ENCODE measurements at places on chromosomes 7 and 10. TPM values are rescaled to one million over a fixed set of nuclear protein-coding genes. Genes with fewer than 3 reads are reported as not detected.

DNA sequence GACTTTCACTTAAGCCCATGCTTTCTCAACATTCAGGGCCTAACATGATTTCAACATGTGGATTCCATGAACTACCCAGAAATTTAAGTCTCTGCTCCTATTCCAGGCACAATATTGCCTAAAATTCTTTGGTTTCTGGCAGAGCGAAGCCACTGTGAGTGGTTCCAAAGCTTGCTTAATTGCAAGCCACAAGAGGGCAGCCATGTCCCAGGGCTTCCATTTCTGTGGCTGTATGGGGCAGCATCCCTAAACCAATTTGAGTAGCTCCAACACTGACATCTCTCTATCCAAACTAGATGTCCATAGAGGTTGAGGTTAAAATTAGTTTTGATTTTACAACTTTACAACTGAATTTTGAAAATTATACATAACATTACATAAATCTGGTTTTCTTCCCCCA is 56.3 kb upstream of the MDFIC start:
- no peak for DNase-seq
- H3K4me1 ChIP-seq: no peaks in the 10 kb centered on the region
- no peaks in the 10 kb centered on the region for H3K36me3 ChIP-seq
- H3K27me3 ChIP-seq: no peaks in the 10 kb centered on the region
- H3K27ac ChIP-seq: no peak overlapping the region

- H3K4me1 ChIP-seq: no peaks in the 10 kb centered on the region
- DNase-seq: no peak
- H3K36me3 ChIP-seq: no peaks in the 10 kb centered on the region
These were observed 18.0 kb downstream of the CAMK2B start for GRCh38 chr7:44307301-44307900.

DNA sequence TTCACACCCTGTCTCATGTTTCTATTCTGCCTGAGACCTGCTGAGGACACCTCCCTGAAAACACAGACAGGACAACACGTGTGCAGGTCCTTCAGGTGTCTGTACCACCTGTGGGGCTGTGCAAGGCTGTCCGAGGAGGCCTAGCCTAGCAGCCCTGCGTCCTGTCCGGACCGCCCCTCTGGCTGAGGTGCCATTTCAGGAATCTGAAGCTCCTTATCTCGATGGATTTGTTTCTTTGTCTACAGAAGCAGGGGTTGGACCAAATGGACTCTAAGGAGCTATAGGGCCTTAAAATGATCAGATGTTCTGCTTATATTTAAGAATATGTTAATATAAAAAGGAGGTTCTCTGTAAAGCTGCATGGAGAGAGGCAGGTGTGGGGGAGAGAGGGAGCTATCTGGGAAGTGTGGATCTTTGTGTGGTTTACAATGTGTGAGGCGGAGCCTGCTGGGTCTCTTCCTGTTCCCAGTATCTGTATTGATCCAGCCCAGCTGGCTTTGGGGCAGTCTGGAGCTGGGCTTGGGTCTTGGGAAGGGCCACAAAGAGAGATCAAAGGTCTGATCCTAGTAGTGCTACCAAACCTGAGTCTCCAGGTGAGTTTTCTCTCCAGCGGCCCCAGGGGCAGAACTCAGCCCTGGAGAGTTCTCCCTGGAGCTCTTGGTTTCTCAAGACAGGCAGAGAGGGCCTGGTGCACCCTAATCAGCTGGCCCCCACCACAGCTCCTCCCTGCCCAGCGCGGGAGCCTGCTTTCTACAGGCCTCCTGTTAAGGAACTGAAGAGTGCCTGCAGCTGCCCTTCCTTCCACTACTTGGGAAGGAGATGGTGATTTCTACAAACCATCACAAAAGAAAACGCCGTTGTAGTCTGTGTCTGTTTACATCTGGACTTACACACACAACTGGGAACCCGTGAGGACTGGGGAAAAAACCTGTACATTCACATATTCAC is 3.4 kb upstream of the MNX1 start:
- no peaks in the 10 kb centered on the region for H3K36me3 ChIP-seq
- no peaks in the 10 kb centered on the region for H3K4me1 ChIP-seq
- DNase-seq: no peak
- H3K4me3 ChIP-seq: no peak overlapping the region
- H3K27me3 ChIP-seq: no peaks in the 10 kb centered on the region

GRCh38 chr7:94088560-94088959 is 84.4 kb upstream of the BET1 start:
- no peak for DNase-seq
- H3K4me3 ChIP-seq: no peak overlapping the region

DNA sequence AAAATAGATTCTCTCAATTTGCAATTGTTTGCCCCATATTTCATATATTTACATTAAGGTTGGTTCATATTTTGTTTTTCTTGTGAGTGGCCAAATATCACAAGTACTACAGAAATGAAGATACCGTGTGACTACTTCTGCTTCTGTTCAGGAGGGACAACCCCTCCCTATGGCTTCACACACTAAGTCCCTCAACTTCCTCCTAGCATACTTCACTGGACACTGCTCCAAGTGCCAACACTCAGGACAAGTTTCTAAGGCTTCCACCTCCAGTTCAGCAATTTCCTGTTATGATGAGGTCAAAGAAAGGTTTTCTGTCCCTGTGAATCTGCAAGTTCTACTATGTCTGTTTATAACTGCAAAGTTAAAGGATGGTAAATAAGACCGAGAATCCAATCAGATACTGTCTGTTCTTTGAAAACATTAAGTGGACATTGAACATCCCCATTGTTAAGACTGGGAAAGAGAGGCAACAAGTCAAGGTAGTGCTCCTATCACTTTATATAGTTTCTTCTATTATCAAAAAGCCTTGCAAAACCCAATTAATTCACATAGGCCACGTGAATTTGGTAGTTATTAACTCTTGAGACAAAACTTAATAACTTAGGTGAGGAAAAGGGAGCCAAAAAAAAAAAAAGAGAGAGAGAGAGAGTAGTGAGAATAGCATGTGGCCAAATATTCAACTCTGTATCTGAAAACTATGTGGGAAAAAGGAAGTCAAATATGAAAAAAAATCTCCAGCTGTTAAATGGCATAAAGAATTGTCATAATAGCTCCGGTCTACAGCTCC is 81.3 kb upstream of the DKK1 start:
- H3K4me1 ChIP-seq: no peaks in the 10 kb centered on the region
- no peak overlapping the region for H3K27ac ChIP-seq
- no peaks in the 10 kb centered on the region for H3K36me3 ChIP-seq

DNA sequence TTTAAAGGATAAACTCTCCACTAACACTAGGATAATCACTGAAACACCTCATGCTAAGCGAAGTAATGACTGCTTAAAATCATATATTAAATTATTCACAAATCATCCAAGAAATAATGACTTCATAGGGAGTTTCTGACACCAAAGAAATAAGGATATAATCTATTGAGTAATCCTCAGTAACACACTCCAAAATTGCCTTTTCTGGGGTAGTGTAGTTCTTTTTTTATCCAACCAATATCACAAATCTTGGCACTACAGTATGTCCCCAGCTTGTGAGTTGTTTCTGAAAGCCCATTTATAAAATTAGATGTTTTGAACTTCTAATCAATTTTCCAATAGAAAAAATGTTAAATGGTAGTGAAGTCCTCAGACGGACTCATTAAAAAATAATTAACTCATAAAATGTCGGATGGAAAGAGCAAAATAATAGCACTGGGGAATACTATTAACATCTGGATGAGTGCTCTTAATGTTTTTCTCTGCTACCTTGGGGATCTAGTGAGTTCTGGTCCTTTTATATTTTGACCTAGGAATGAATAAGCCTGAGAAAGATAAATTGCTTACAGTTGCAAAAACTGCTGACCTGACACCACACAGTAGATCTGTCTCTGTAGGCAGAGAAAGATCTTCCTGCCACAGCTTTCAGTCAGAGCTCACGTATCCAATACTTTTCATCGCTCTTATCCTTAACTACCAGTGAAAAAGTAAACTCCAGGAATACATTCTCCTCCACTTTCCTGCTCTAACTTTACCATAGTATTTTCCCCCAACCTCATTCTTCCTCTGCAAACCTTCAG is 618.5 kb upstream of the ANKRD30A start:
- H3K4me1 ChIP-seq: no peaks in the 10 kb centered on the region
- H3K4me3 ChIP-seq: no peak overlapping the region
- no peaks in the 10 kb centered on the region for H3K27me3 ChIP-seq
- H3K36me3 ChIP-seq: no peaks in the 10 kb centered on the region

GRCh38 chr7:43905956-43906330 is 453 bp downstream of the URGCP start:
- no peaks in the 10 kb centered on the region for H3K4me1 ChIP-seq
- peak overlapping the region; percentile 96 for H3K4me3 ChIP-seq

GRCh38 chr7:147089051-147089461 is 972.5 kb downstream of the CNTNAP2 start:
- H3K4me3 ChIP-seq: no peak overlapping the region
- no peaks in the 10 kb centered on the region for H3K36me3 ChIP-seq
- H3K27ac ChIP-seq: no peak overlapping the region
- no peaks in the 10 kb centered on the region for H3K27me3 ChIP-seq
- H3K4me1 ChIP-seq: no peaks in the 10 kb centered on the region

GRCh38 chr10:80471715-80472233 is 17.7 kb downstream of the TSPAN14 start:
- no peaks in the 10 kb centered on the region for H3K4me1 ChIP-seq
- H3K4me3 ChIP-seq: no peak overlapping the region

DNA sequence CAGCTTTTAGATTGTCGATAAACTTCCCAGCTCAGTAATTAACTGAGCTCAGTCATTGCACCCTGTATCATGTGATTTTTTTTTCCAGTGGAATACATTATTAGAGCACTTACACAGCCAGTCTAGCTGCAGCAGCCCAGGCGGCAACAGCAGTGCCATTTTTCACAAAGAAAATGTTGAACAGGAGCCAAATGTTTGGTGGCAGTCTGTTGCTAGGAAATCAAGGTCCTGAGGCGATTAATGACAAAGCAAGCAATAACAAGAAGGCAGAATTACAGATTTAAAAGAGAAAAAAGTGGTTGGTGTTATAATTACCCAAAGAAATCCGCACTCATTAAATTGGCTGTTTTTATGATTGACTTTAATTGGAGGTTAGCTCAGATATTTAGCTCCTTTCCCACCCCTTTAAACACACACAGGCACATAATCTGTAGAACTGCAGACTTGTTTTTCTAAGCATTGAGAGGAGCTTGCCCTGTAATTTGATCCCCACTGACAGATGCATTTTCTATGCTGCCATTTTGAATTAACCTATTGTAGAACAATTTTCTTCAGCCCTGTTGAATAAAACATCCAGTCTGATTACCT is 267.4 kb downstream of the ADK start:
- H3K4me1 ChIP-seq: no peaks in the 10 kb centered on the region
- no peak overlapping the region for H3K4me3 ChIP-seq
- no peak overlapping the region for H3K27ac ChIP-seq
- DNase-seq: no peak
- H3K36me3 ChIP-seq: no peaks in the 10 kb centered on the region

Gene CTTNBP2
- total RNA-seq: 15.9 TPM

Gene MKLN1
- 72.1 TPM for total RNA-seq

Gene FRMD4A
- total RNA-seq: 55.9 TPM

Gene PLEKHS1
- total RNA-seq: 0.29 TPM

Gene ARID5B
- total RNA-seq: 66.2 TPM

Gene PDE6C
- not detected for total RNA-seq

Gene CHRM2
- total RNA-seq: not detected

Gene FAM131B
- 3.8 TPM for total RNA-seq

Gene AKR1C1
- 33.6 TPM for total RNA-seq

Gene CYP2W1
- total RNA-seq: not detected
